Activated CD4-positive, alpha-beta T cell treated with anti-CD3 and anti-CD28 coated beads, Interleukin-2, amount 50 U/mL, for 1 hour (primary cell): ENCODE measurements at places on chromosomes 1 and 21.
A peak's percentile ranks its signal among the peaks of the same experiment; 100 is the strongest.

GRCh38 chr1:172179918-172180317 is 240.6 kb upstream of the C1orf105 start:
- no peak for DNase-seq

DNA sequence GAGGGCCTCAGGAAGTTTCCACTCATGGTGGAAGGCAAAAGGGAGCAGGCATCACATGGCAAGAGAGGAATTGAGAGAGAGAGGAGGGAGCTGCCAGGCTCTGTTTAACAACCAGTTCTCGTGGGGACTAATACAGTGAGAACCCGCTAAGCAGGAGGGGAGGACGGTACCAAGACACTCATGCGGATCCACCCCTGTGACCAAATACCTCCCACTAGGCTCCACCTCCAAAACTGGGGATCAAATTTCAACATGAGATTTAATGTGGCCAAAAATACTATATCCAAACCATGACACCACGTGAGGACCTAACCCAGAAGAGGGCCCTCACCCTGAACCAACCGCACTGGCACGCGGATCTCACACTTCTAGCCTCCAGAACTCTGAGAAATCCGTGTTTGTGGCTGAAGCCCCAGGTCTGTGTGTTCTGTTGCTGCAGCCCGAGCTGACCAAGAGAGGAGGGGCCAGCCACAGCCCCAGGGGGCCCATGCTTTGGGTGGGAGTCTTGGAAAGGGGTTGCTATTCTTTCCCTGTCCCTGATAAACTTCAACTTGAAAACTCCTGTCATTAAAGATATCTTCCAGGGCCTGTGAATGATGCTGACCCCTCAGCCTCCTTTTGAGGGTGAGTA is 32.0 kb downstream of the TRIM67 start:
- DNase-seq = no peak

GRCh38 chr21:43934716-43935705 is 70.0 kb downstream of the AGPAT3 start:
- DNase-seq = no peak

GRCh38 chr1:92482665-92483609 is 3.8 kb downstream of the GFI1 start:
- peak; percentile 40 for DNase-seq

DNA sequence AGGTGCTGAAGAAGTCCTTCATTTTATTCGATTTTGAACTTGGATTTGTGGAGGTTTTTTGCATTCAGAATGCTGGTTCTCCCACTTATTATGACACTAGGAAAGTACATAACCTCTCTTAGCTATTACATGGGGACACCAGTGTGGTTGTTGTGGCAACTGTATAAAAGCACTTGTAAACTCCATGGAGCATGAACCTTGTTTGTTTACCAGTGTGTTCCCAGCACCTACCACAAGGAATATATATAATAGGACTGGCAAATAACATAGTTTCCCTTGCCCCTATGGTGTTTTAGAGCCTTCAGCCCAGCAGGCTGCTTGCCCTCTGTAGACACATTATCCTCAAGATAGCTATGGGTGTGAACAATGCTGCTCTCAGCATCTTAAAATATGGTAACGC is 43.1 kb downstream of the RASSF5 start:
- DNase-seq = no peak

DNA sequence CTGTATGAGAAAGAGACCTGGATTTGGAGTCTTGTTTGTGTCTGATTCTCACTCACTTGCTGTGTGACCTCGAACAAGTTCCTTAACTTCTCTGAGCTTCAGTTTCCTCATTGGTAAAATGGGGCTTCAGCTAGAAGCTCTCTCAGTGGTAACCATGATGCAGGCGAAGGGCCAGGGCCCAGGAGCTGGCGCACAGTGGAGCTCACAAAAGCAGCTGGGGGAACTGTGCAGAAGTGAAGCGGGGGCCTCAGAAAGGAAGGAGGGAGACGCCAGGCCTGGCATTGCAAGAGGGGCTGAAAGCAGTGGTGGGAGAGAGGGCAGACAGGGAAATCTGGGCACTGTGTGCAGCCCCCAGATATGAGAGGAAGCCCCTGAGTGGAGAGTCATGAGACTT is 88.9 kb upstream of the RUNX3 start:
- DNase-seq = no peak

DNA sequence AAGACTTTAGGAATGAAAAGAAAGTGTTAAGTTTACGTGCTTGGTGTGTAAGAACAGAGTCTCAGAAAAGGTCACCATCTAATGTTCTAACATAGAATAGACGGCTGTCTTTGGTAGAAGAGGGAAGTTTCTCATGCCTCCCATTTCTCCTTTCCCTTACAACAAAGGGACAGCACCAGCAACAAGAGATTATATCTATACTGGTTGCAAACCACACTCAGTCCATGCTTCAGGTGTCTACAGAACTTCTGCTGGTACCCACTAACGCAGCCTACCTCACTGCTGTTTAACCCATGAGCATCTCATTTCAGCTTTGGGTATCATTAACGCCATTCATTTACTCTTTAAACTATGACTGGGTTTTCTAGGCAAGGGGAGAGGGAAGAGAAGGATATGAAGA is 9.2 kb upstream of the ITPKB start:
- DNase-seq = no peak

- DNase-seq = no peak
Measured at GRCh38 chr1:62228883-62229187, 34.2 kb downstream of the L1TD1 start.

- DNase-seq = no peak
Measured at GRCh38 chr1:114003431-114003830, 24.2 kb downstream of the OLFML3 start.

GRCh38 chr1:231814521-231814920 is 187.9 kb downstream of the DISC1 start:
- DNase-seq = no peak

- DNase-seq = no peak
Measured at GRCh38 chr21:46468108-46468774, 9.6 kb downstream of the DIP2A start.

DNA sequence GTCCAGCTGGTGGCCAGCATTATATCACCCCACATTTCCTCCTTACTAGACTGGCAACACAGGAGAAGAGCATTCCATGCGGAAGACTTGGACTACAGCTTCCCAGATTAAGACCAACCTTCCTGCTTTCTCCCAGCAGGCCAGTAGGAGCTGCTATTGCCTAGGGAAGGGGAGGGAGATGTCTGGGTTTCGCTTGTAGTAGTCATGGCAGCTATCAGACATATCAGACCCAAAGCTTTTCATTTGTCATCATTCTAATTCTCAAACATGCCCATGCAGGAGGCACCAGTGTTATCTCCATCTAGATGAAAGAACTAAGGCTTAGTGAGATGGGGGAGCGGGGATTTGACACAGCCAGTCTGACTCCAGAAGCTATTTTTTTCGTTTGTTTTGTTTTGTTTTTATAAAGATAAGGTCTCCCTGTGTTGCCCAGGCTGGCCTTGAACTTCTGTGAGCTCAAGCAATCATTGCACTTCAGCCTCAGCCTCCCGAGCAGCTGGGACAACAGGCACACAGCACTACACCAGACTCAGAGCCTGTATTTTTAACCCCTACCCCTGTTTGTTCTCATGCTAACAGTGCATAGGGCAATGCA is 4.5 kb downstream of the PLA2G2A start:
- DNase-seq = no peak

- no peak for DNase-seq
Measured at GRCh38 chr1:37233606-37234005, 199.3 kb upstream of the GRIK3 start.

DNA sequence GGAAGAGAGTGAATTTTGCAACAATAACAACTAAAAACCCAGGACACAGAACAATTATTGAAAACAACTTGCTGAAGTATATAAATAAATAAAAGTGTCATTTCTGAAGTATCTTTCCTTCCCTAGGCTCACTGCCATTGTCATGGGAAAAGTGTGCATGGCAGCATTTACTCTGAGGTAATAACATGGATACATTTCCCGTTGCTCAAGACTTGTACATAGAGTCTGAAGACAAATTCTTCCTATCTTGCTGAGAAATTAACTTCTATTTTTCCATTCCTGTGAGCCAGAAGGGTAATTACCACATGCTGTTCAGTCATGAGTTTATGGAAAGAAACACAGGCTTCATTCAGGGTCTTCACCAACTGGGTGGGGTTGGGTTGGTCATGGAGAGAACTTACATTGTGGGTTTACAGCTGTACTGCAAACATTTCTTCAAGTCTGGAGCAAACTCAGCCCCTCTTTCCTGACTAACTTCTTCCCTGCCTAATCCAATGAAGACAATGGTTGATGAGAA is 32.2 kb downstream of the ST6GALNAC3 start:
- no peak for DNase-seq

DNA sequence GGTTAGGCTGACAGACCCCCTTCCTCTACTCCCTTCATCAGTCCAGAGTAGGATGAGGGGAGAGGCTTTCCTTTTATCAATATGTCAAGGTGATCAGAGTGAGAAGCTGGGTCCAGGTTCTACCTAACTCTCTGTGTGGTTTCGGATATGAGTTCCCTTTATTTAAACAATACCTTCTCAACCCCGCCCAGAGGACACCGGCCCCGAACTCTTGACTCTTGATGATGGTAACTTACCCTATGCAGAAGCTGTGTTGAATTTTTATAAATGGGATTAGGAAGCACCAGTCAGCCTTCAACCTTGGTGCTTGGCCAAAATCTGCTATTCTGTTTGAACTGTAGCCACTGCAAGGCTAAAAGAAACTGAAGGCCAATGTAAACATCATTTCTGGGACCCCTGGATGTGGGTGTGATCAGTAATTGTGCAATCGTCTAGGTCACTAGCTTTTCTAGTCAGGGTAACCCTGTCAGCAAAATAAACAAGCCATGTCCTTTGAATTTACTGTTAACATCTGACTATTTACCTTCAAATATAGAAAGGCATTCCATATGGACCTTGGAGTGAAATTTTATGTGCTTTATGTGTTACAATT is 398.3 kb downstream of the SEC16B start:
- DNase-seq = no peak

- no peak for DNase-seq
Measured at GRCh38 chr1:231527586-231528171, 790 bp upstream of the TSNAX start.
